ENCODE measurements at places on chromosomes 3 and 15.
A peak's percentile ranks its signal among the peaks of the same experiment; 100 is the strongest.

DNA sequence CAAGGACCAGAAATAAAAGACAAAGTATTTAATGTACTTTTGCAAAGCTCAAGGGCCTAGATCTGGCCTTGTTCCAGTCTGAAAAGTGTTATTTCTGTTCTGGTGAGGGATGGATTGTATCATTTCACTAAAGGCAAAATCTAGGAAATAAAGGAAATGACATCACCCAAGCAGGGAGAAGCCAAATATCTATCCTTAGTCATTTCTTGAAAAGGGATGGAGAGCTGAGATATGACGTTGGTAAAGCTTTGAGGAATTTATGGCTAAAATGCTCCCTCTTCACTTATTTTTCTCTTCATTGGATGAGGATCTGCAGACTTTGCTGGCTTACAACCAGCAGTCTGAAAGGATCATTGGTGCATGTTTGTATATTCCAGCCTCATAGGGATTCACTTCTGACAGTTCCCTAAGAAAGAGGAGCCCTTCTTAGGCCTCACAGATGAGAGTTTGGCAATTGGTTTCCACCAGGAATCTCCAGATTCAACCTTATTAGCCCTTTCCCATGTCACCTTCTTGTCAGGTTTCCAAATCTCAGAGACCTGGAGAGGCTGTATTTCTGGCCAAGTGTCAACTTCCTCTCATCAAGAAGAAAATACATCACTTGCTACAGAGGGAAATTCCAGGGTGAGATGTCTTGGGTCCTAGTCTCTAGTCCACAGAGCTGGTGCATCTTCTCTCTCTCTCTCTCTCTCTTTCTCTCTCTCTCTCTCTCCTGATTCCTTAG, 93.7 kb upstream of the BOC start:
- no peak for DNase-seq

DNA sequence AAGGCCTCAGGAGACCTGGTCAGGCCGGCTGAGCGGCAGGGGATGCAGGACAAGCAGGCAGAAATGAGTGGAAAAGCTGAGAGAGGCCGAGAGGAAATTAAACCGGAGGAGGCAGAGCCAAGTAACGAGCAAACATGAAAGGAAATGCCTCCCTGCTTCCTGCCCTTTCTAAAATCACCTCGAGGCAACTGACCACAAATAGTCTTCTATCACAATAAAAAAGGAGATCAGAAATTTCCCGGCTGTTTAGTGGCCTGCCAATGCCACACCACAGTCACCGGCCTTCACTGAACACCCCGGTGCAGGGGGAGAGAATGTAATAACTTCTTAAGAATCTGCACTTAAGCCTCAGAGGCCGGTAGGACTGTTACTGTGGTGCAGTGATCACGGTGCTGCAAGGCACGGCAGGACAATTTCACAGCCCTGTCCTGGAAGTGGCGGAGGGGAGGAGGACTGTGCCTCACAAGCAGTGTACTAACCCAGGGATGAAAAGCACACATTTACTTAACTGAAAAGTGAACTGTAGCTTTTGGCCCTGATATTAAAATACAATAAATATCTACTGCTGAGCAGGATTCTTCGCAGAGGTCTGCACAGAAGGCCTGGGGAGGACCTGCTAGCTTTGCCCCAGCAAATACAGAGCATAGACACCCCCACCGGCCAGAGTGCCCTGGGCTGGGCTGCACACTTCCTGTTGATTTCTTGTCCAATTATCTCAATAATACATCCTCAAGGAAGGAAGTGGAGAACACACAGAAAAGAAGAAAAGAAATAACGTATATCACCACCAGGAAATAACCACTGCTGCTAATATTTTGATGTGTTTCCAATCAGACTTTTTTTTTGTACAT, 183.5 kb upstream of the NSMCE3 start:
- no peak for DNase-seq

GRCh38 chr3:174251681-174252080, 607.5 kb upstream of the NAALADL2 start:
- DNase-seq = no peak

- DNase-seq = peak; percentile 63
Observed at GRCh38 chr3:128784232-128784631, 58.2 kb downstream of the RAB7A start.

DNA sequence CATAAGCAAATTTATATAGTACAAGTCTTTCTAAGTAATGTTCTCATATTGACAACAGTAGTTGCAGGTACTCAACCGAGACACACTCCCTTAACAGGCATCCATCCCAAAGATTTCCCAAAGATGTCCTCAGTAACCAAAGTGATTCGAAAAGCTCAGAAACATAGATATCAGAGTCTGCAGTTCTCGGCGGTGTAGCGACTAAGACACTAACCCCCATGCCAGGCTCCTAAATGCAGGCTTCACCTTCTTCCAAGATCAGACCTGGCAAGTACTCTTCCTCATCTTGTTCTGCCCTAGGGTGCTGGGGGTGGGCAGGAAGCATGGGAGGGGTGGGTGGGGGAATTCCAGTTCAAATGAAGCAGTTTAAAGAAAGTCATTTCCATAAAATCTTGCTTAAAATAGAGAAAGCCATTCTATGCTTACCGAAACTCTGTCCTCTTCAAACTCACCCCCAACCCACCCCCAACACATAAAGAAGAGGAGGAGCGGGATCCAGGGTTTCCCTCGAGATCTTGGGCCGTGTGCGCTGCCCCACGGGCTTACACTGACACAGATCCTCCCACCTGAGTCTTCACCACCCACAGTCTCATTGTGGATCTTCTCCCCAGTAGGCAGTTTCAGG, 59.0 kb upstream of the BCL6 start:
- DNase-seq = no peak

- DNase-seq = no peak
Observed at GRCh38 chr3:101816215-101817149, 32.8 kb upstream of the NFKBIZ start.

- DNase-seq = peak; percentile 88
Observed at GRCh38 chr3:107543666-107544065, 20.9 kb downstream of the BBX start.

GRCh38 chr15:69857686-69858391, 239.9 kb downstream of the TLE3 start:
- DNase-seq = no peak

GRCh38 chr3:7437231-7437630, 576.3 kb downstream of the GRM7 start:
- no peak for DNase-seq

GRCh38 chr3:141191097-141191749, 40.4 kb upstream of the PXYLP1 start:
- no peak for DNase-seq

DNA sequence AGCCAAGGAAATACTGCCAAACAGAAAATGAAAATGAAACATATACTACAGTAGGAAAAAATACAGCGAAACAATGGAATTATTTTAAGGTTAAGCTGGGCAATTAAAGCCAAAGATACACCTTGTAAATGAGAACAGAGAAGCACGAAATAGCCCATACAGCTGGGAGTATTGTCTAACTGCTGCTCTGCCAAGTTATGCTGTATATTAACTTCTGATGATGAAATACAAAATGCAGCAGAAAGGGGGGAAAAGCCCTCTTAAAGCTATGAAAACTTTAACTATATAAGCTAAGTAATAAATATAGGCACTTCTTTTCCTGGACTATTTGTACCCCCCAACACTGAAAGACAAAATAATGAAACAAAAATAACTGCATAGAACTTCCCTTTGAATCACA, 449.0 kb downstream of the FOXP1 start:
- DNase-seq = no peak

GRCh38 chr3:193795062-193795690, 202.2 kb downstream of the OPA1 start:
- DNase-seq = no peak

GRCh38 chr3:13114811-13115575, 41.8 kb upstream of the IQSEC1 start:
- DNase-seq = no peak

- DNase-seq = no peak
Observed at GRCh38 chr15:74920456-74920855, 13.8 kb upstream of the FAM219B start.

DNA sequence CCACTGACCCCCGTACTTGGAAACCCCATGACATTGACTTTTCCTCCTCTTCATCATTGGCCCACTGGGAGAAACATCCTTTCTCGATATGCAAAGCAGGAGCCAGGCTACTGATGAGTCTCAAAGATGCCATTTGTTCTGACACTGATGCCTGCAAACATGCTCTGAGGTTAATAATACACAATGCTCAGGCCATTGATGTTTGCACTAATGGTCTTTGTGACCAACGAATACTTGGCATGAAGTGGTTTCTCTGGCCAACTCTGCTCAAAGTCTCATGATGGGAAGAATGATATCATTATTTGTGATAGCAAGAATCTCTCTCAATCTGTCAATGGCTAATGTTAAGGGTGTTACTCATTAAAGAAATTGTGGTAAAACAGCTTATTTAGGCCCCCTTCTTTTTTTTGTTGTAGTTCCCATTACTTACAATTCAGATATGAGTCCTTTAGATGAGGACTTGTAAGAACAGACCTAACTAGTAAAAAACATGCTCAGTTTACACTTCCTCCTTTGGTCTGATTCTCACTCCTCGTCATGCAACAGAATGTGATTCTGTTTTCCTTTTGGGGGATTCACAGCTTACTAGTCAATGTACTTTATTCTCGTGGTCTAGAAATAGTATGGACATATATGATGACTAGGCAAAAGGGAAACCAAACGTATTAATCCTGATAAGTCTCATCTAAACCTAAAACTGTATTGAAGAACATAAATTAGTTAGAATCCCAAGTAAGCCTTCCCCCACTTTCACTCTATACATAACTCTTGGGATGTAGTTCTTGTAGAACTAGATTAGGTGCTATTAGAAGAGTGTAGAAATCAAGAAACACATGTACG, 488.8 kb upstream of the DPPA4 start:
- peak; percentile 84 for DNase-seq

GRCh38 chr15:42808913-42809312, 72.0 kb upstream of the CDAN1 start:
- DNase-seq = no peak

GRCh38 chr15:69973102-69973714, 124.5 kb downstream of the TLE3 start:
- no peak for DNase-seq

GRCh38 chr3:18044971-18045880, 302.8 kb upstream of the TBC1D5 start:
- no peak for DNase-seq

- DNase-seq = no peak
Observed at GRCh38 chr3:196144383-196145105, 62.7 kb upstream of the TFRC start.

- peak; percentile 67 for DNase-seq
Observed at GRCh38 chr15:31004220-31004733, 12.8 kb upstream of the MTMR10 start.

GRCh38 chr3:67109651-67110204, 111.6 kb downstream of the KBTBD8 start:
- peak; percentile 42 for DNase-seq

- DNase-seq = no peak
Observed at GRCh38 chr3:185760550-185760949, 64.3 kb downstream of the IGF2BP2 start.

DNA sequence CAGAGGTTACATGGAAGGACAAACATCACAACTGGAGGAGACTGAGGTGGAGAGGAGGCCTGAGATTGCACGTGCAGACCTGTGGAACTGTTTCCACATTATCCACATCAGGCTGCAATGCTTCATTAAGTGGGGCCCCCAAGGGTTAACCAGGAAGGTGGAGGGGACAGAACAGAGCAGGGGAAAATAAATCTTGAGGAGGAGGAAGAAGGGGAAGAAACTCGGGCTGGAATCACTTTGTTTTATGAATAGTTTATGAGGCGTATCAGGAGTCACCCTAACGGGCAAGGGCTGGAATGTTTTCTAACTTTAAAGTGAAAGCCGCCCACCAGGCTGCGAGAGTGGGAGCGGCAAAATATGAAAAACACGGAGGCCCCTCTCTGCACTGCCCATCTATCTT, 154.9 kb downstream of the WNT5A start:
- DNase-seq = no peak

- DNase-seq = no peak
Observed at GRCh38 chr15:65052956-65053355, 7.8 kb downstream of the SLC51B start.

- DNase-seq = no peak
Observed at GRCh38 chr3:99013077-99013476, 111.6 kb upstream of the DCBLD2 start.

- DNase-seq = no peak
Observed at GRCh38 chr15:49758856-49759255, 138.0 kb downstream of the DTWD1 start.

DNA sequence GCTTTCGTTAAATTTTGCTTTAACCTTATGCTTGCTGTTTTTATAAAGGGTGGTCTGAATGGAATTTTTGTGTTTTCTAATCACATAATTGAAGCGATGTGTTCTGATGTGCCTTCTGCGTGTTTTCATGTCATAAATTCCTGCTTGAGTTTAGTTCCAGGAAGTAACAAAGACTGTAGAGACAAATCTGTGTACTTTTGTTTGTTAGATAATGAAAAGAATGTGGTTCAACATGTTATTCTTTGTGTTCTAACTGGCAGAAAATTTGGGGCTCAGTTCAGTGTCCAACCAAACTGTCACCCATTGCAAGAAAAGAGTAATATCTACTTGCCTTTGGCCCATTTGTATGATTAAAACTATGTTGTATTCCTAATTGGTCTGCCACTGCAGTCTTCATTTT, 324.0 kb downstream of the DIPK2A start:
- DNase-seq = peak; percentile 17

DNA sequence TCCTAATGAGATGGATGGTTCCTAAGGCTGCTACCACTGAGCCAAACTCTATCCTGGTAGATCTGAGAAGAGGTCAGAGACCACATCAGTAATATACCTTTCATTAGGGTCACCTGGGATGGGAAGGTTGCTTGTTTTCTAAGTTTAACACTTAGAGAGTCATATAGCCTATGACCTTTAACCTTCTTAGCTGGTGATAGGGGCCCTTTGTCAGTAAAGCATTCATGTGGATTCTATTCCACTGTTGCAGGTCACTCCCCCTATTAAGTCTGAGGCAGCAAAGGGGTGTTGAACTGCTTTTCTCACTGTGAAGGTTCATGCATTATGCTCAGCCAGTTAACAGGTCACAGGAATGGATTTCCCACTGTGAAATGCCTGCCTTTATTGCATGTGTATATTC, 6.1 kb upstream of the ZNF609 start:
- no peak for DNase-seq

Measured in pons (tissue), 1 donor.